ENCODE measurements at places on chromosomes 5 and 9. TPM values are rescaled to one million over a fixed set of nuclear protein-coding genes. Genes with fewer than 3 reads are reported as not detected.

Gene OR13F1
- total RNA-seq, result not detected

Gene SPINK1
- total RNA-seq, result 4.5 TPM

Gene LCN12
- 4.2 TPM for total RNA-seq

DNA sequence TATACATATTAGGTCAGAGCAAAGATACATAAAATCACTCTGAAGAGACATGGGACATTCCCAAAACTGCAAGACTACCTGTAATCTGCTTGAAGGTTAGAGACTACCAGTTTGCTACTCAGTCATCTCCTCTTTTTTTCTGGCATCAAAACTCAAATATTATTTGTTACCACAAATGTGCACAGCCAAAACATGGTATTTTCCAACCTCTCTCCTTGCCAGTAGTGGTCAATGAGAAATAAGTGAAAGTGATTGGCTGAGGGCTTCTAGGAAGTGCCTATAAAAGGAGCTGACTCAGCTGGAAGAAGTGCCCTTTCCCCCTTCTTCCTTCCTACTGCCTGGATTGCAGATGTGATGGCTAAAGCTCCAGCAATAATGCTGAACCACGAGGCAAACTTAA is 13.8 kb downstream of the GZMK start:
- DNase-seq, result no peak

DNA sequence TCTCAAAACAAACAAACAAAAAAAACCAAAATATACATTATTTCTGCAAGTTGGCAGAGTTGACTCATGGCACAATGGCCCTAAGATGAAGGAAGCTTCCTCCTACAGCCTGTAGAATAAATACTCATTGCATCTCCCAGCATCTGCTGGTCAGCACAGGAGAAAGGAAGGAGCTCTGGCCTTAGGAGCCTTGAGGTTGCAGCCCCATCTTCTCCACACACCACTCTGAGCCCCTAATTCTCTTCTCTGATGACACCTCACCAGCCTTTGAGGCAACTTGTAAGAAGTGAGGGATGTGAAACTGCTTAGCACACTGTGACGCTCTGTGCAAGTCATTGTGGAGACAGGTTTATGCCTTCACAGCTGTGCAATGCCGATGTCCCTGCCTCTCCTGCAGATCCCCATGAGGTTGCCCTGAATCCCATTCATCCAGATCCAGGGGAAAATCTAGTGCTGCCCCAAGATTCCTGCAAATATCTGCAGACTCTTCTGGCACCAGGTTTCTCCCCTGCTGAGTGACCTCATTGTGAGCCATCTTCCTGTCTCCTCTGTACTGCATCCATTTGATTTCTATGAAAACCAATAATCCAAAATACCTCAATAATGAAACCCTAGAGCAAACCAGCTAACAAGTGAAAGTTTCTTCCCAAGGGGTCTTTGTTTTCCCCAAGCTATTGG is 65.3 kb upstream of the TGFBR1 start:
- no peak for DNase-seq

DNA sequence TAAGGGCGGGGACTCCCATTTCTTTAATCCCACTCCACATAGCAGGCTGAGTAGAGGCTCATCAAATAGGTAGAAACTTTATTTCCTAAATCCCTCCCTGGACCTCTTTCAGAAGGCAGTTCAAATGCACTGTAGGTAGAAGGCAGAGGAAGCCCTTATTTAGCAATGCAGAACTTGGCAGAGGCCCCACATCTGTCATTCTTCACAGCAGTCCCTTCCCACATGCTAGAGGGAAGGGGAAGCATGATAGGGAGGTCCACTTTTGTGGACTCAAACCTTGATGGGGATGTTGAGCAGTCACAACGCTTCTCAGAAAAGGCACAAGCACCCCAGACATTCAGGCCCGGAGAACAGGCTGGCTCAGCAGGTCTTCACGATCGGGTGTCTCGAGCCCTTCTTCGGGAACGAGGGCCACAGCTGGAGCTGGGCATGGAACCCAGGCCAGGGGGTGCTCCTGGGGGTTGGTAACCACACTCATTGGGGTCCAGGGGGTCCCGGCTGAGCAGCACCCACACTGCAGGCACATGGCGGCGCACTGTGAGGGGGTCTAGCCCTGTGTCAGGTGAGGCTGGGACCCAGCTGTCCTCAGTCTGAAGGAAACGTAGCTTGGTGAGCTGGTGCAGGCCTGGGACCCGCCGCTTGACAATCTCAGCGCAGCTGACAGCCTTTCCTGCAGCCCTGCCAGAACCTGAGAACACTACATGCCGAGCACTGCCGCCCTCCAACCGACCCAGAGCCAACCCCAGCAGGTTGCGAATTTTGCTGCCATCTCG is 1.3 kb downstream of the RPP25L start:
- no peak for DNase-seq

Gene ARID3C
- total RNA-seq, result 0.42 TPM

Gene TTC39B
- total RNA-seq, result 7.4 TPM
